ENCODE measurements at places on chromosomes 2 and 18.

GRCh38 chr2:216164576-216164975 is 55.4 kb downstream of the XRCC5 start:
- no peak for DNase-seq

- DNase-seq, result no peak
Observed at GRCh38 chr2:175169191-175169590, 1.2 kb upstream of the ATF2 start.

DNA sequence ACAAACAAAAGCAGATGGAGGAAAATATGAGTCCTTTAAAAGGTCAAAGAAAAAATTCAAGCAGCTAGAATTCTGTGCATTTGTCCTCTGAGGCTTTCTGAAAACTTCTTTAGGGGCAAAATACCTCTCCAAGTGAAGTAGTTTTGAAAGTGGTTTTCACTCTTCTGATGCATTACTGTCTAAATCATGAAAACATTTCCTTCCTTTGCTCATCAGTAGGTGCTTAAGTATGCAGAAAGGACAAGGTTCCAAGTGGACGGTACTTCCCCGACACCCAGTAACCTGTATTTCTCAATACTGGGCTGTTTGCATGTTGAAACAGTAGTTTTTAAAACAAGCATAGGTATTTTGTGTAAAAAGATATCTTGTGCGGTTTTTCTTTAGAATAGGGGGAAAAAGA is 189.1 kb upstream of the ERBB4 start:
- no peak for DNase-seq

DNA sequence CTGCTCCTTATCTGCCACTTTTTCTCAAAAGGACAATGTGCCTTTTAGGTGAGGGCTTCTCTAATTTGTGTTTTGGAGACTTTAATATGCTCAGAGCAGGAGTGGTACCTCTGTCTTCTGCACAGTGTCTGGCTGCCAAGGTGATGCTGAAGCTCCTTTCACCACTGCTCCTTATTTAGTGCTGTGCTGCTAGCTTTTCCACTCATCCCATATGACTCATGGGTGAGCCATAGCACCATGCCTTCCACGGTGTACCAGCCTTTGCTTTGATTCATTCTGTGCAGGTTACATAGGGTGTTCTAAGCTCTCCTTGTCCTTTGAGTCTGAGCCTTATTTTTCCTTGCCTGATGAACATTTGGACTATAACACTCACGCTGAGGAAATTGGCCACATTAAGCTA is 202.4 kb downstream of the ARL6IP6 start:
- no peak for DNase-seq

DNA sequence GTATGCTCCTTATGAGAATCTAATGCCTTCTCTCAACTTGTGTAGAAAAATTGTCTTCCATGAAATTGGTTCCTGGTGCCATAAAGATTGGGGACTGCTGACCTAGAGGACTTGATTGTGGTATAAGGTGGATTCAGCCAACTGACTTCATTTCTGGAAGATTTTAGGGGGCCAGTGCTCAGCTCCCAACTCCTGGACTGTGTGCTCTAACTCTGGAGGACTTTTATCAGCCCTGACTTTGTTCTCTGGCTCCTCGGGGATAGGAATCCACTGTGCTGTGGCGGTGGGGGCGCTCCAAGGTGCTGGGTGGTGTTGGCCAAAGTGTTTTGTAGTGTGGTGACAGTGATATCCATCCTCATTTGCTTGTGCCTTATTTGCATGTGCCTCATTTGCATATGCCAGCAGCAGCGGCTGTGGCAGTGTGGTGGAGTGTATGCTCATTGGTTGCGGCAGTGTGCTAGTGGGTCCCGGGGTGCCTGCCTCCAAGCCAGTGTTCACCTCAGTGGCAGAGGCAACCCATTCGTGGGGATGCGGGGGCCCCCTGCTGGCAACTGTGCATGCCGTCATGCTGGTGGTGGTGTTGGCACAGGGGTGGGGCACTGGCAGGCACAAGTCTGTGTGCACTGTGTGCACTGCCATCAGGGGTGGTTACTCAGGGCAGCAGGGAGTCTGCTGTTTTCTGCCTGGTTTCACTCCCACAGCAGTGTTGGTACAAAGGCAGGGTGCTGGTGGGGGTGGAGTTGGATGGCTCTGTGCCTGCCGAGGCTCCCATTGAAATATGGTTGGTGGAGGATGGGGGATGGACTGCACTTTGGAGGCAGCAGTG is 19.6 kb downstream of the EHBP1 start:
- DNase-seq, result peak; percentile 6

GRCh38 chr2:68465081-68465916 is 1.8 kb downstream of the FBXO48 start:
- DNase-seq, result no peak

- DNase-seq, result no peak
Observed at GRCh38 chr18:10127729-10128128, 213.9 kb downstream of the VAPA start.

DNA sequence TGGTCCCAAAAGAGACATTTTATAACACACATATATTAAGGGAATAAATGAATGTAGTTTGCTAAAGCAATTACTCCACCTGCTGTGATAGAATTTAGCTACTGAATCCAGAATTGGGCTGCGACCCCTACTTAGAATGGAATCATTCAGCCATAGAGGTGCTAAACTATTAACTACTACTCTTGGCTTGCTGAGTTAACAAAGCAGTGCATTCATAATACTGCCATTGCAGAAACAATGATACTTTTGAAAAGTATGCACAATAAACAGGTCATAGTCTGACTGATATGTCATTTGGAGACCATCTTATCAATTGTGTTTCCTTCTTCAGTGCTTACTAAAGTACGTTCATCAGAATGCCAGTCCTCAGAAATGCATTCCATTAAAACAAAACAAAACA is 273.6 kb downstream of the PIEZO2 start:
- DNase-seq, result no peak

DNA sequence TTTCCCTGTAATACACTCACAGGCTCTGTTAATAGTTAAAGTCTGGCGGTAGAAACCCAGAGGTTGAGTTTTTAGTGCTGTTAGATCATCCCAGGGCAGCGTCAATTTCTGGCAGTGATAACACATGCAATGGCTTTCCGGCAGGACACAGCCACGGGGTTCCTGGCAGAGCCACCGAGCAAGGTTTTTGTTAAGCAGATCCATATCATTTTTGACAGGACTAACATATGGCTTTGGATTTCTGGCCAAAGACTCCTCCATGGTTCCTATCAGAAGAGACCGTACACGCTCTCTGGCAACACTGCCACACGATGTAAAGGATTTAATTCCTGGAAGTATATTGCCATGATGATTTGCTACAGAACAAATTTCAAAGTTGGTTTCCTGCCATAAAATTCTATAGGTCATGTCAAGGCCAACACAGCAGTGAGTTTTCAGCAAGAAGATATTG is 854.3 kb downstream of the LRRTM4 start:
- no peak for DNase-seq

DNA sequence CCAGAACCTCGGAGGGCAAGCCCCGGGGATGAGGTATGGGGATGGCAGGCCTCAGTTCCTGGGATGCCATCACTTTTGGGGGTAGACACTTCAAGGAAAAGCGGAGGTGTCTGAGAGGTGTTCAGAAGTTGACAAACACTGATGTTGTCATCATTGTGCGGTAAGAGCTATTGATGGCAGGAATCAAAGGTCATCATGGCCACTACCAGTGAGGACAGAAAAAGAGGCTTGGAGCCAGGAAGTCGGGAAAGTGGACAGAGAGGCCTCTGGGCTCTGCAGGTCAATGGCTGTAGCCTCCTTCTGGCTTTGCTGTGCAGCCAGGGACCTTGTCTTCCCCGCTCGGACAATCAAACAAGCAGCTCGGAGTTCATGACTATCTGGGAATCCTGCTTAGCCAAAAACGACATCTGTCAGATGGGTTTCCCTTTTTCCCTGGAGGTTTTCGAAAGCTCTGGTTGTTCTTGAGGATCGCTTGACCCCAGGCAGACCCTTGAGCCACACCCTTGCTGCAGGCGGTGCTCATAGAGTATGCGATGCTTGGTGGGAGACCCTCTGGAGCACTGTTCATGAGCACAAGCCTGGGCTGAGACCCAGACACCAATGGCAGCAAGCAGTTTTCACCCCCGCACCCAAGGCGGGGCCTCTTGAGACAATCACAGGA is 19.4 kb downstream of the ACKR3 start:
- no peak for DNase-seq

GRCh38 chr2:234881413-234882241 is 70.2 kb upstream of the SH3BP4 start:
- DNase-seq, result no peak

DNA sequence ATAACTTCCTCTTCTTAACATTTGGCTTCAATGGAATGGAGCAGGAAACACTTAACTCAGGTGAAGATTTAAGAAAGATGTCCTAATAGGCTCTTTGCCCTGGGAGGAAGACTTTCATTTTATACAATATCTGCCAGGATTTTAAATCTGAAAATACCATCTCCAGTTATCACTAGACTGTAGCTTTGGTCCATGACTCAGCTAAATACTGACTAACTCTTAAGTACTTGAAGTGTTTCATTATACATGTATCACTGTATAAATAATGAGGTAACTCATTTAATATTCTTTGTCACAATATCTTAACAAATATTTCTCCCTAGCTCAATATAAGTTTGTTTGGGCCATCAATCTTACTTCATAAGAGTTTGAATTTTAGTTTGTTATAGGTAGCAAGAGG is 34.7 kb downstream of the RBKS start:
- DNase-seq, result no peak

DNA sequence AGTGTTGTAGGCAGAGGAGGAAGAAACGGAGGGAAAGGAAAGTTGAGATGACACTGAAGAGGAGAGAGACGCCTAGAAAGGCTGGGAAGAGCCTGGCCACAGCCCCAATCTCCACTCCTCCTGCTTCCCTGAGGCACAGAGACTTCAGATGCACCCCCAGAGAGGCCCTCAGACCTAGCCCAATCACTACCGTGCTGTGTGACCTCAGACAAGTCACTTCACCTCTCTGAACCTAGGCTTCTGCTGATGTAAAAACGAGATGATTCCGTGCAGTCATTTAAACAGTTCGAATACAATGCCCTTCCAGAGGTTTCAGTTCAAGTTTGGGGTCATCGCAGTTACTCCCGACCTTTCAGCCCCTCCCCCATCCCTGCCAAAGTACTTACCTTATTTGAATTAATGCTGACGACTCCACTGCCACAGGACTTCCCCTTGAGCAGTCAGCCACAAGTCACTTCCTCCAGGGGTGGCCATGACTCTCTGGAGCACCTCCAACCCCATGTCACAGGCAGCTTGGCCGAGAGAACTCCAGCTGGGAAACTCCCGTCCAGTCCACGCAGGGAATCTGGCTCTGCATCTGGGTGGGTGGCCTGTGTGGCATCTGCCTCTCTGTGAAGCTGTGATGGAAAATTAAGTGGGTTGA is 105.2 kb upstream of the ID2 start:
- no peak for DNase-seq

GRCh38 chr2:196266351-196266750 is 95.0 kb upstream of the STK17B start:
- DNase-seq, result no peak

- no peak for DNase-seq
Observed at GRCh38 chr2:63578767-63579166, 9.5 kb downstream of the WDPCP start.

DNA sequence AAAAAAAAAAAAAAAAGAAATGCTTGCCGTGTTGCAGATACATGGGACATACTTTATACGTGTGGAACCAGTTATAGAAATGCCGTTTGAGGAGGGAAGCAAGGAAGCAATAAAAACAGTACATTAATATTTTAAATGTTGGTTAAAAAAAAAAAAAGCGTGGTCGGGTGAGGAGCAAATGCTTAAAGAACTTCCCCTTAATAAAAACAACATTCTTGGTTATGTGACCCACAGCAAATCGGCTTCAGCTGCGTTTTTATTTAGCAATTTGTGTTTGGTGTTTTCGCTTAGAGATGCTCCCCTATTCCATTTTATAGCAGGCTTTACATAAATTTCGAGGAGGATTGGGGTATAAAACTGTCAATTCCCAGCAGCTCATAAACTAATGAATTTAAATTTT is 223.6 kb downstream of the LRRTM1 start:
- DNase-seq, result no peak

- no peak for DNase-seq
Observed at GRCh38 chr2:40028792-40029488, 249.9 kb upstream of the THUMPD2 start.

- DNase-seq, result no peak
Observed at GRCh38 chr2:71829008-71829407, 318.7 kb downstream of the CYP26B1 start.

DNA sequence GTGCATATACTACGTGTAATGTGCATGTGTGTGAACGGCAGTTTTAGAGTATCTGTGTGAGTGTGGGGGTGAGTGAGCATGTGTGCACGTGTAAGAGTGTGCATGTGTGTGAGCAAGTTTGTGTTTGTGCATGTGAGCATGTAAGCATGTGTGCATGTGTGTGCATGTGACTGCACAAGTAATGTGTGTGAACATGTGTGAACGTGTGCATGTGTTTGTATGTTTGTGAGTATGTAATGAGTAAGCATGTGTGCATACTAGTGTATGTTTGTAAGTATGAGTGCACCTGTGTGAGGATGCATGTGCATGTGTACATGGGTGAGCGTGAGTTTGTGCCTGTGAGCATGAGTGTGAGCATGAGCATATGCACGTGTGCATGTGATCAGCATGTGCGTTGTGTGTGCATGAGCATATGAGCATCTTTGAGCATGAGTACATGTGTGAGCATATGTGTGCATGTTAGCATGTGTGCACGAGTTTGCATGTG is 90.7 kb downstream of the ZNF516 start:
- DNase-seq, result no peak

- no peak for DNase-seq
Observed at GRCh38 chr2:3432693-3433338, 53.3 kb downstream of the TRAPPC12 start.

- no peak for DNase-seq
Observed at GRCh38 chr2:98078701-98079100, 8.3 kb upstream of the VWA3B start.

DNA sequence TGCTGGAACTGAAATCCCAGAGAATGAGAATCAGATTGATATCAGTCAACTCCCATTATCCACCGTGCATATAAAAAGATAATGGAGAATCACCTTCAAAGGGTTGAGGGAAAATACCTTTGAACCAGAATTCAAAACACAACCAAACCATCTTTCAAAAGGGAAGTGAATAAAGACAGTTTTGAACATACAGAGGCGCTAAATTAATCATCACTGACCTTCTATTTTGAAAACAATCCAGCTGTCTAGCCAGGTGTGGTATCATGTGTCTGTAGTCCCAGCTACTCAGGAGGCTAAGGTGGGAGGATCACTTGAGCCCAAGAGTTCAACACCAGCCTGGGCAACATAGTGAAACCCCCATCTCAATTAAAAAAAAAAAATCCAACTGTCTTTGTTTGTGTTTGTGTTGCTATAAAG is 63.6 kb downstream of the TRABD2A start:
- no peak for DNase-seq

DNA sequence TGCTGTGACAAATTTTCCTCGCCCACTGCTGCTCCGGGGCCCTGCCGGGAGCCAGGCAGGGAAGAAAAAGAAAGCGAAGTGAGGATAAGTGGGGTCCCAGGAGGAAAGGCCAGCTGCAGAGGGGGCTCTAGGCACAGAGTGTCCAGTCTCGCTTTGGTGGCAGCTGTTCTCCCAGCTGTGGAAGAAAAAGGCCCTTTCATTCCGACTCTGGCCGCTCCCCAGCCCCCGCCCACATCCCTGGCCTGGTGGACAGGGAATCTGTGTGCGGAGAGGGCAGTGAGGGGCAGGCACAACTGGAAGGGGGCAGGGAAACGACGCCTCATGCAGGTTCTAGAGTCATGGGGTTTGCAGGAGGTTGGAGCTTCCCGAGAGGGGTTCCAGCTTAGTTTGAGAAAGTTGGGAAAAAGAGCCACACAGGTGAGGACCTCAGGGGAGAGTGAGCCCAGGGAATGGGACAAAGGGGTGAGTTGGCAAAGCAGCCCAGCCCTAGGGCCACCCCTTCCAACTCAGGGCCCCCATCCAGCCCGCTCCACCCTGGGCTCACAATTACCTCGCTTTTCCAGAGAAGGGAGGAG is 1.8 kb downstream of the RTKN start:
- no peak for DNase-seq

Data from T-helper 9 cell (primary cell).